Adrenal gland (tissue), 19 donors: ENCODE measurements at places on chromosomes 13 and 19. TPM values are rescaled to one million over a fixed set of nuclear protein-coding genes. Genes with fewer than 3 reads are reported as not detected.

PRSS57 gene
- total RNA-seq, result 0.51 TPM

DNA sequence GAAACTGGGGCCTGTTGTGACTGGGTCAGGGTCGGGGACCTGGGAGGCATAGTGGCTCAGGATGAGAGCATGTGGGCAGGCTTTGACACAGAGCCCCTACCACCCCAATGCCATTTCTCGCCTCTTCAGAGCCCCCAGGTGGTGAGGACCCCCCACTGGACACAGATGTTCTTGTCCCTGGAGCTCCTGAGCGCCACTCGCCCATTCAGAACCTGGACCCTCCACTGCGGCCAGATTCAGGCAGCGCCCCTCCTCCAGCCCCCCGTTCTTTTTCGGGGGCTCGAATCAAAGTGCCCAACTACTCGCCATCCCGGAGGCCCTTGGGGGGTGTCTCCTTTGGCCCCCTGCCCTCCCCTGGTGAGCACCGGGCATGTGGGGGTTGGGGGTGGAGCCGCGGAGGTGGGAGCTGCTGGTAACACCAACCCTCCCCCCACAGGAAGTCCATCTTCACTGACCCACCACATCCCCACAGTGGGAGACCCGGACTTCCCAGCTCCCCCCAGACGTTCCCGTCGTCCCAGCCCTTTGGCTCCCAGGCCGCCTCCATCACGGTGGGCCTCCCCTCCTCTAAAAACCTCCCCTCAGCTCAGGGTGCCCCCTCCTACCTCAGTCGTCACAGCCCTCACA is 10.4 kb downstream of the IGFLR1 start:
- H3K4me1 ChIP-seq, result peaks cover 7% of the 10 kb centered on the region
- no peaks in the 10 kb centered on the region for H3K27me3 ChIP-seq
- DNase-seq, result no peak
- H3K4me3 ChIP-seq, result no peak overlapping the region
- H3K27ac ChIP-seq, result no peak overlapping the region

DNA sequence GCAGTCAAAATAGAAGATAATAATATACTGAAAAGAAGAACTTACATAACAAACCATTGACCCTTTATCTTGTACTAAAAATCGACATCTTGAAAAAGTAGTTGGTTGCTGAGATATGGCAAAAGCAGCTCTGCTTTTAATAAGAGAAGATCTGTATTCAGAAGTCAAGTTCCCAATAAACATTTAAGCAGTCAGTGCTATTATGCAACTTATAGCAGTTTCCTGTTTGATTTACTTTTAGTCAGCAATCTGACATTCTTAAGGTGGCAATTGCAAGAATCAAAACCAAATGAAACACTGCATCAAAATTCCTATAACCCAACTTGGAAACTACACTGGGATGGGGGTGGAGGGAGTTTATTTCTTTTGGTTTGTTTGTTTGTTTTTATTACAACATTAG is 165.5 kb downstream of the TBC1D4 start:
- no peaks in the 10 kb centered on the region for H3K27me3 ChIP-seq
- no peak overlapping the region for H3K27ac ChIP-seq
- no peak for DNase-seq
- H3K4me1 ChIP-seq, result peaks cover 17% of the 10 kb centered on the region

GRCh38 chr19:38003438-38004185 is 96.6 kb downstream of the SIPA1L3 start:
- no peaks in the 10 kb centered on the region for H3K27me3 ChIP-seq
- no peaks in the 10 kb centered on the region for H3K36me3 ChIP-seq
- H3K27ac ChIP-seq, result peak overlapping the region; percentile 28
- H3K4me3 ChIP-seq, result peak overlapping the region; percentile 8

GRCh38 chr13:109655206-109655600 is 131.2 kb downstream of the IRS2 start:
- H3K27me3 ChIP-seq, result no peaks in the 10 kb centered on the region
- no peak for DNase-seq
- H3K27ac ChIP-seq, result peak overlapping the region; percentile 65
- H3K4me1 ChIP-seq, result no peaks in the 10 kb centered on the region
- H3K4me3 ChIP-seq, result no peak overlapping the region

GRCh38 chr13:68056816-68057710 is 826.9 kb upstream of the PCDH9 start:
- H3K36me3 ChIP-seq, result no peaks in the 10 kb centered on the region
- no peaks in the 10 kb centered on the region for H3K27me3 ChIP-seq
- no peak overlapping the region for H3K27ac ChIP-seq
- no peak for DNase-seq
